ENCODE measurements at places on chromosomes 11 and 22.

DNA sequence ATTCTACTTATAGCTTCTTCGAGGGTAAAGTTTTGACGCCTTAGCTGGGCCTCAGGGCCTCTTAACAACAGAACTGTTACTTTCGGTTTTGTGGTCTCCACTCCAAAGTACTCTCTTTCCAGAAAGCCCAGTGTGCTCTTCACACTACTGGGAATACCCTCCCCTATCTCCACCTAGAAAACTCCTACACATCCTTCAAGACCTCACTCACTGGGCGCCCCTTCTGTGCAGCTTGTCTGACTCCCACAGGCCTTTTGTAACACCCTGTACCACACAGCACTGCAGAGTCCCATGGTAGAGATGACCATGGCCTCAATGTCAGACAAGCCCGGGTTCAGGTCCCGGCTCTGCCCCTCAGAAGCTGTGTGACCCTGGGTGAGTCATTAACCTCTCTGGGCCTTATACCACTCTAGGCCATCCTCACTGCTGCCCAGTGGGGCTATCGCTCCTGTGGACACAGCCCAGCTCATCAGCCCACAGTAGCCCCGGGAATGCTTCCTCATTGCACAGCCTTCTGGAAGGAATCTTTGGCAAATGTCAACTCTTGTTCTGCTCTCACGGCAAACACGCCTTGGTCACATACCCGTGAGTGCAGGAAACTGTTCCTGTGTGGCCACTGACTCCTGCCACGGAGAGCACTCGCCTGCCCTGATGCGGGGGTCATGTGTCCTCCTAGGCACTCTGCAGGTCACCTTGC is 51.4 kb downstream of the SHISAL1 start:
- no peak for DNase-seq

- no peak for DNase-seq
Measured at GRCh38 chr11:15146271-15147003, 31.7 kb downstream of the INSC start.

DNA sequence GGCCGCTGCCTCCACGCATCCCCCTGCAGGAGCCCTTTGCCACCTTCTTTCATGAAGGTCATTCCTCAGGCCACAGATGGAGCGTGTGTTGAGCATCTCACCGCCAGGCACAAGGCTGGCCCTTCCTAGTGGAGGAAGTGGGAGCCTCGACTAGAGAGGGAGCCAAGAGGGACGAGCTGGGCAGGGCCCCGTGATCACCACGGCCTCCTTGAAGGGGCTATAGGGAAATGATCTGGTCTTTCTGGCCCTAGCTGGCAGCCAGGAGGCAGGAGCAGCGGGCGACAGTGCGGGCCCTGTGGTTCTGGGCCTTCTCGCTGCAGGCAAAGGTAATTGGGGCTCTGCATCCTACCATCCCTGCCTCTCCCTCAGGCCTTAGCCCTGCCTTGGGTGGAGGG is 49.1 kb downstream of the PISD start:
- no peak for DNase-seq

DNA sequence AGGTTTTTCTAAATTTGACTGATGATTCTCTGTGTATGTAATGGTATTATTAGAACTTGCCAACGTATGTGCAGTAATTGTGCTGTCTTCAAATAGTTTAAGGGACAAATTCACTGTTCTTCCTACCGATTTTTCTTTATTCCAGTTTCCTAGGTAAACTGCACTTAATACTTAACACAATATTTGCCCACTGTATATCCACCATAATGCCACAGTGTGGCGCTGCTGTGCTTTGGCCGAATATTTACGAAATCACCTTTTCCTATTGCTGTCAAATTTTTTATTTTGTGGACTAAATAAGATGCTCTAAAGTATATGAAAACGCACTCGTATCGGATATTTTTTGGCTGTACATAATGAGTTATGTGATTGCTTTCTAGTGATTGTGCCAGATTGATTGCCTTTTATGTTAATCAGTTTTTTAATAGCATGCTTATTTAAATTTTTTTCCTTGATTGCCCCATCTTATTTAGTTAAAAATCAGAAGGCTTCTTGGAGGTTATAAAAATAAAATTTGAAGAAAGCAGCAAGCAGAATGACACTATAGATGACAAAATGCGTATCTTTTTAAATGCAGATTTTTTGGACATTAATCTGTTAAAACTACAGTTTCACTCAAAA is 10.5 kb downstream of the AASDHPPT start:
- DNase-seq, result peak; percentile 18

DNA sequence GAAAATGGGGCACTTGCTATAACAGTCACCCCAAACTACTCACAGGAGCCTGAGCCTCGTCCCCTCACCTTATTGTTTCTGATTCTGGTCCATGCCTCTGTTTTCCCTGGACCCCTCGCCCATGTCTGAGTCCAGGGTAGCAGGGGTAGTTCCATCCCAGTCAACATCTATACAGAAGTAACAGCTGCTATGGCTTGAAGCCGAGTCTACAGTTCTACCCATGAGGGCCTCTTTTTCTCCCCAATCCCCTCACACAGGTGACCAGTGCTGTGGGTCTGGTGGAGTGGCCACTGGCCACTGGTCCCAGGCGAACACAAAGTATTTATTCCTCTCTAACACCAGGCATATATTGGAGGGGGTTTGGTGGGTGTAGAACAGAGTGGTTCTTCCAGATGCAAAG is 116.4 kb downstream of the ZNF280B start:
- no peak for DNase-seq

DNA sequence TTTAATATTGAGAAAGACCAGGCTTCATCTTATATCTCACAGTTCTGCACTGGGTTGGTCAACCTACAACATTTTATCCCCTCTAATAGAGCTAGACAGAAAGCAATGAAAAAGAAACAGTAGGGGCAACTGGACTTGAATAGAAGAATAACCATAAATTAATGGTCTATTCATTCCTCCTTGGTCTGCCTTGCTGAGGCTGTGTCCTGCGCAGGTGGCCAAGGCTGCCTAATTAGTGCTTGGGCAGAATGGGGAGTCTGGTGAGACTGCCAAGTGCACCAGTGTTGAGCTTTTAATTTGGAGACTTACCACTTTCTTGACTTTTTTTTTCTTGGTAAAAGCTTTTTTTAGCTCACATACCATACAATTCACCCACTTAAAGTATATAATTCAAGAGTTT is 35.0 kb upstream of the SPON1 start:
- no peak for DNase-seq

GRCh38 chr11:133898770-133899115 is 53.4 kb upstream of the SPATA19 start:
- no peak for DNase-seq

DNA sequence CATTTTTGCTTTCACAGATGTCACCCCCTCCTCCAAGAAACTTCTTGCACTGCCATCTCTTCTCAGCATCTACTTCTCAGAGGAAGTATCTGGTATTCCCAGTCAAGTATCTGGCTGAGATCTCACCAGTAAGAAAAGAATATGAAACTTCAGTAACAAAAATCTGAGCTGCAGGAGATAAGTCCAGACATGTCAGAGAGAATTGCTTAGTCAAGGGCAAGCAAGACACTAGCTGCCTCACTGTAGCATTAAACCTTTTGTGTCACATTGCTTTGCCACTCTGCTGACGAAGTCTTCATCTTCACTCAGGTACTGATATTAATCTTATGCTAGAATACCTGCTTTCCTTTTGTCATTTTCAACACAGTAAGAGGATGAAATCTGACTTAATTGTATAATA is 70.6 kb upstream of the ZC3H12C start:
- no peak for DNase-seq

- no peak for DNase-seq
Measured at GRCh38 chr11:8873741-8874405, 37.1 kb upstream of the AKIP1 start.

GRCh38 chr22:35505399-35506258 is 35.0 kb upstream of the RASD2 start:
- no peak for DNase-seq

GRCh38 chr11:30527566-30527965 is 58.6 kb downstream of the MPPED2 start:
- DNase-seq, result no peak

- DNase-seq, result no peak
Measured at GRCh38 chr11:124274000-124274399, 17.8 kb downstream of the OR8G5 start.

- DNase-seq, result no peak
Measured at GRCh38 chr11:92384802-92385201, 160.2 kb downstream of the FAT3 start.

- no peak for DNase-seq
Measured at GRCh38 chr22:24165673-24166072, 15.6 kb upstream of the SUSD2 start.

DNA sequence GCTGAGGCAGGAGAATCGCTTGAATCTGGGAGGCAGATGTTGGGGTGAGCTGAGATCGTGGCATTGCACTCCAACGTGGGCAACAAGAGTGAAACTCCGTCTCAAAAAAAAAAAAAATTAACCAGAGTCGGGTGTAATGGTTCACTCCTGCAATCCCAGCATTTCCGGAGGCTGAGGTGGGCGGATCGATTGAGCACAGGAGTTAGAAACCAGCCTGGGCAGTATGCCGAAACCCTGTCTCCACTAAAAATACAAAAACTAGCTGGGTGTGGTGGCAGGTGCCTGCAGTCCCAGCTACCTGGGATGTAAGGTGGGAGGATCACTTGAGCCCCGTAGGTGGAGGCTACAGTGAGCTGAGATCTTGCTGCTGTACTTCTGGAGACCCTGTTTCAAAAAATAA is 1.5 kb downstream of the RANGAP1 start:
- DNase-seq, result no peak

DNA sequence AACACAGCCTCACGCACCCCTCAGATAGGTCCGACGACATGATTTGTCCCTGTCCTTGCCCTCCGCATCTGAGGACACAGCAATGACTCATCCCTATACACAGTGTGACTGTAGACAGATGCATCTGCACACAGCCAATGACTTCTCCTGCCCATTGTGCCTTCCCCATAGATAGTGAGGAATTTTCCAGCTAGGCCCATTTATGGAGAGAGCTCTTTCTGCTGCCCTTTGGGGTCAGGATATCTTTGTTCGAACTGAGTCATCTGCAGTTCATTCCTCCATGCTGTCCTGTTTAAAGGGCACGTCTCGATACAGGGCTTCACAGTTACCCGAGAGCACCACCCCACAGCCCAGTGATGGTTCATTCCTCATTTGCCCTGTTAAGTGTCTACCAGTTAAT is 96.7 kb downstream of the LARGE1 start:
- no peak for DNase-seq

DNA sequence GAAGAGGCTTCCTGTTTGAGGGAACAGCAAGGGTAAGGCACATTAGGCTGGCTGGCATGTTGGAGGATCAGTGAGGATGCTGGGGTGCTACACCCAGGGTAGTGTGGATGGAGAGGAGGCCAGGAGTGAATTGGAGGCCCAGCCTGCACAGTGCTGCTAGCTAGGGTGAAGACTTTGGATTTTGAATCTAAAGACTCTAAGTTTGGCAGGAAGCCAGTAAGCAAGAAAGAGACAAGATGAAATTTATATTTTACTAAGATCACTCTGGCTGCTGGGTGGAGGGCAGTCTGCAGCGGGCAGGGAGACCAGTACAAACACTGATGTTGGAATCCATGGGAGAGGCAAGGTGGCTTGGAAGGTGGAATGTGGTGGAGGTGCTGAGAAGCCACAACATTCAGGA is 43.6 kb downstream of the TSPAN18 start:
- no peak for DNase-seq

GRCh38 chr11:76107971-76108370 is 98.3 kb downstream of the WNT11 start:
- no peak for DNase-seq

DNA sequence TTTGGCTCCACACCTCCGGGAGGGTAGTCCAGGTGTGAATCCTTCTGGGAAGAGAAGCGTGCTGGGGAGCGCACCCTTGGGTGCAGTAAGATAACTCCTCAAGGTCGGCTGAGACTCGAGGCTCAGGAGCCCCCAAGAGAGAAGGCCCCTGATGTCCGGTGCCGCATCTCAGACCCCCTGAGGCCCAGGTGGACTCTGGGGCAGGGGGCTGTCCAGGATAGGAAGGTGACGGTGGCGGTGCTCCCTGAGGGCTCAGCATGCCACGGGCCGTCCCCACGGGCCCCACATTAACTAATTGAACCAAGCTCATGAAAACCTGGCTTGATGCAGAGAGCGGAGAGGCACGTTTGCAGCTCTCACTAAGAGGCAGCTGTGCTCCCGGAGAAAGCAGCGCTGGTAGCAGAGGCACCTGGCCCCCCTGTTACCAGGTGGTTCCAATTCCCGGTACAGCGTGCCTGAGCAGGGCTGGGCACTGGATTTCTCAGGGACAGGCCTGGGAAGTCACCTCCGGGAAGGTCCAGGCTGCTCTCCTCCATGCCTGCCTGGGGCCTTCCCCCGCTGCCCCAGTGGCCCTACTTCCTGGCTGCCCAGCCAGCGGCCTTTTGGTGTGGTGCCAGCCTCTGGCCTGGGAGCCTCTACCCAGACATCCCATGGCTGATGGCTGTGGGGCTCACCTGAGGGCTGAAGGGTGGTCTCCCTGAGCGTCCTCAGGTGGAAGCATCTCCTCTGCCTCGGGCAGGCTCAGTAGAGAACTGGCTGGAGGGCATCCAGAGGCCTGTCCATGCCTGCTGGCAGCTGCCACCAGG is 1.1 kb downstream of the KCNQ1 start:
- DNase-seq, result no peak

DNA sequence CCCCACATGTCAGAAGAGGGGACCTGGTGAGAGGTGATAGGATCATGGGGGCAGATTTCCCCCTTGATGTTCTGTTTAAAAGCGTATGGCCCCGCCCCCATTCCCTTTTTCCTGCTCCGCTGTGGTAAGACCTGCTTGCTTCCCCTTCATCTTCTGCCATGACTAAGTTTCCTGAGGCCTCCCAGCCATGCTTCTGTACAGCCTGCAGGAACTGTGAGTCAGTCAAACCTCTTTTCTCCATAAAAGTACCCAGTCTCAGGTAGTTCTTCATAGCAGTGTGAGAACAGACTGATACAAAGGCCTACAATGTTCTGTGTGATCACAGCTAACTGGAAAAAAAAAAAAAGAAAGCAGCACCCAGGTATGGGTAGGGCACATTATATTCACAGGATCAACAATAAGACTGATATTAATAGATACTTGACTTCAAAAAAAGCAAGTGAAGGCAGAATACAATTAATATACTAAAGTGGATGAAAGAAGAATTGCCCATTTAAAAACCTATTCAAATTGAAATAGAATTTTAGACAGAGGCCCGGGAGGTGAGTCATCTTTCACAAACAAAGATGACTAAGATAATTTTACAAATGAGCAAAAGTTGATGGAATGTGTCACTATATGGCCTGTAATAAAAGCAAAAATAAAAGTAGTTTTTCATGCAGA is 1.7 kb upstream of the OR52K1 start:
- DNase-seq, result no peak

DNA sequence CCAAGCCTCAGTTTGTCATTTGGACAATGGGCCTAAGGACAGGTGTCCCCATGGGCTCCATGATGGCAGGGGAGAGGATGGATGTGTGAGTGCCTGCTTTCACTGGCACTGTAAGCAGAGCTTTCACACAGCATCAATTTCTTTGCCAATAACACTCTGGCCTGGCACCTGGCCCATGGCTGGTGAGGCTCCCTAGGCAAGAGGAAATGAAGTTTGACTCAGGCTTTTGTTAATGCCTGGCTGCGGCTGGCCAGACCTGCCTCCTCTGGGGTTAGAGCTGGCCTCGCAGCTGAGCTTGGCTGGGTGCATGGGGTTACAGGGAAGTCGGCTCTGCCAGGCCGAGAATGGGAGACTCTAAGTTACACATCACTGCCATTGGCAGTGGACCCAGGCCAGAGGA is 30.0 kb upstream of the SEZ6L start:
- no peak for DNase-seq

- DNase-seq, result peak; percentile 91
Measured at GRCh38 chr22:32558681-32559355, 84.2 kb downstream of the FBXO7 start.
